ENCODE measurements at places on chromosomes 5 and 9.
A peak's percentile ranks its signal among the peaks of the same experiment; 100 is the strongest.

- no peak for DNase-seq
Measured at GRCh38 chr9:97866848-97867247, 13.8 kb downstream of the FOXE1 start.

GRCh38 chr5:147858565-147858964, 19.9 kb upstream of the SCGB3A2 start:
- DNase-seq = no peak

DNA sequence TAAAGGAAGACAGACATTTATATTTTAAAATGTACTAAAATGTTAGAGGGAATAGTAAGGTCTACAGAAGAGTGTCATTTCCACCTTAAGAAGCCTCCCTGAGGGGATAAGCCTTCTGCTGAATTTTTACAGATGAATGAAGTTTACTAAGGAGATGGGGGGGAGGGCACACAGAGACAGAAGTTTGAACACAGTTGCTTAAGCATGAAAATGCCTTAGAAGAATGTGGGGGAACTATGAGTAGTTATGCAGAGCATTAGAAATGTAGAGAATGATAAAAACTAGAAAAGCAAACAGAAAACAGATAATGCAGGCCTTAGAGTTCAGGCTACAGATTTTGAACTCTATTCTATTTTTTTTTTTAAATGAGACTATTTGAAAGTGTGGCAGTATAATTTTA, 232.2 kb upstream of the VLDLR start:
- no peak for DNase-seq

- DNase-seq = no peak
Measured at GRCh38 chr5:141427783-141428426, 2.4 kb upstream of the PCDHGA12 start.

DNA sequence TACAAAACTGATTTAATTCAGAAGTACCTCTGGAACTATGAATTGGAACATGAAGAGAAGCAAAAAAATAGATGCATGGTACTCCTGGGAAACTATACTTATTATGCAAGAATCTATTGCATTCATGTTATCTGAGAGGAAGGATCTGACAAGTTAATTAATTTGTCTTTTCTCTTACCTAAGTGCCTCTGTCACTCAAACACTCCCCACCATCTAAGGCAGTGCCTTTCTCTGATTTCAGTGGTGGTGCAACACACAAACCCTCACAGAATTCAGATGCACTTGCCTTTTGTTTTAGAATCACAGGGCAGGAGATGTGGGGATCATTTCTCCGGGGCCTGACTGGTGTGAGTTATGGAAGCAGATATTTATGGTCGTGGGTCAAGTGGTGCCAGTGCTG, 52.5 kb upstream of the C9orf72 start:
- DNase-seq = no peak

DNA sequence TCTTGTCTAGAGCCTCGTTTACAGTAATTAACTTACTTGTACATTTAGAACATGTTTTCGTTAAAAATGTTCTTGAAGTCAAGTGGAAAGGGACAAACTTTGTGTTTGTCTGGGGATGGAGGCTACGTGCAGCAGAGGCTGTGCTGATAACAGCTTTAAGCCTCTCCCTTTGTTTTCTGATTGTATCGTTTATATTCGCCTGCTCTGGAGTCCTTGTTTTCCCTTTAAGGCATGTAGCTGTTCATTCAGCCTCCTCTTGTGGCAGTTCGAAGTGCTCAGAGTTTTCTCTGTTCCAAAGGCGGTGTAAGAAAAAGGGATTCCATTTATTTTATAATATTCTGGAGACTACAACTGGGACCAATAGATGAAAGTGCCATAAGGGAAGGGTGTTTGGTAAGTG, 1.9 kb downstream of the SLC36A1 start:
- no peak for DNase-seq

DNA sequence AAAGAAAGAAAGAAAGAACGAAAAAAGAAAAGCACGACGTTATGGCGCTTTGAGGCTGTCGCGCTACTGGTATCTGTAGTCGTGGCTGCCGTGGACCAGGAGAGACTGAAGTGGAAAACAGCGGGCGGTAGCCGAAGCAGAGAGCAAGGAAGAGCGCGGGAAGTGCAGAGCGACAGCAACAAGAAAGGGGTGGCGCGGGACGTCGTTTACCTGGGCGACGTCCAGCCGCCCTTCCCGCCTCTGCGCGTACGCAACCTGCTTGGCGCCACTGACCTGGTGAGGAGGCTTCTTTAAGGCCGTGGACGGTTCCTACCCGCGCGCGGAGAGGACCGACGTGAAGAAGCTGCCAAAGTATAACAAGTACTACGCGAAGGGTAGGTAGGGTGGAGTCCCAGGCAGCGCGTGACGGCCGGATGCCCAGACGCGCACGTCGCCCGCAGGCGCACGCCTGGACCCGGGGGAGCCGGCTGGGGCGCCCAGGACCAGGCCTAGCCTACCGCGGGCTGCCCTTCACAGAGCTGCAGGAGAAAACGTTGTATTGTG, 15.4 kb downstream of the CCL28 start:
- peak; percentile 49 for DNase-seq

GRCh38 chr5:177103523-177104253, 17.0 kb downstream of the FGFR4 start:
- no peak for DNase-seq

DNA sequence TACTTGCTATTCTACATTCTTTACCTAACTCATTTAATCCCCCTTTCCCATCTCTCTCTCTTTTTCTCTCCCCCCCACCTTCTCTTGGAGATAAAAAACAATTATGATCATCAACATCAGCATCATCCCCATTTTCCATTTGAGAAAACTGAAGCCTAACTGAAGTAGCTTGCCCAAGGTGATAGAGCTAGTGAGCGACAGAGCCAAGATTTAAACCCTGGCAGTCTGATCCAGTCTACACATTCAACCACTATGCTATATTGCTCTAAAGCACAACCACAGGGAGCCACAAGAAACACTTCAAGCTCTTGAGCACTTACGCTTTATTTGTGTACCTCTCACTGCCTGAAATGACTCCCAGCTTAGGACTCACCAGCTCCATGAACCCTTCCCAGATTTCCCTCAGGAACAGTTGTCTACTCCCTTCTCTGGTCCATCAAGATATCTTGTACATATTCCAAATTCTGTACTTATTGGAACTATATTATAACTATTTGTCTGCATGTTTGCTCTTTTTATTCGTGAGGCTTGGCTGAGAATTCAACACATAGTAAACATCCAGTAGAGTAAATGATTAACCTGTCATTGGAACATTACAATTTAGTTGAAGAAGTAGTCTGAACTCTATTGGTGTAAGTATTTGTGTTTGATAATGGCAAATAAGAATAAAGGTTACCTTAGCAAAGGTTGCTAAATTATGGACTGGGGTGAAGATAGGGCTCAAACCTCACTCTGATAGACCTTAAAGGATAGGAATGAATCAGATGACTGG, 164.8 kb downstream of the EFNA5 start:
- DNase-seq = no peak

DNA sequence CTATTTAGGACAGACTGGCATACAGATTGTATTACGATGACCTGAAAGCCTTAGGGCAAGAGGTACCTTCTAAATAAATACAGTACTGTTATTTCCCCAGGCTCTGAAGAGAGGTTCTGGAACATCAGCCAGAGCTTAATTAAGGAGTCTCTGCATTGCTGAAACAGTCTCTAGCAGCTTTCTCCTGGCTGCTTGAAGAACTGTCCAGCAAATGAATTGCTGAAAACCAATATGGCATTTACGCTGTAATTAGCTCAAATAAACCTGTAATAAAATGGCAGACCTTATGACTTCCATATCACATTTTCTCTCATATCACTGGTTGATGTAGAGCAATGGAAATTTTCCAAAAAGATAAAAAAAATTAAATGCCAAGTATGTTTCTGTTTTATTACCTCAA, 636.3 kb downstream of the GABRG2 start:
- no peak for DNase-seq

DNA sequence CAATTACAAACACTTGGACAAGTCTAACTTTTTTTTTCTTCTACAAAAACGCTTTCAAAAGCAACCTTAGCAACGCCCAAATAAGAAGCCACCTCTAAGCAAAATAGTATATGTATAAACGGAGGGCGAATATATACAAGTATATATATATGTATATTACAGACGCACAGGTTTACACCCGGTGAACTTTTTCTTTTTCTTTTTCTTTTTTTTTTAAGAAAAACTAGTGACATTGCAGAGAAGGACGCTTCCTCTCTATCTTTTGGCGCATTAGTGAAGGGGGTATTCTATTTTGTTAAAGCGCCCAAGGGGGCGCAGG, 200 bp downstream of the NPR3 start:
- DNase-seq = no peak

- no peak for DNase-seq
Measured at GRCh38 chr5:88680253-88681132, 202.5 kb downstream of the MEF2C start.

DNA sequence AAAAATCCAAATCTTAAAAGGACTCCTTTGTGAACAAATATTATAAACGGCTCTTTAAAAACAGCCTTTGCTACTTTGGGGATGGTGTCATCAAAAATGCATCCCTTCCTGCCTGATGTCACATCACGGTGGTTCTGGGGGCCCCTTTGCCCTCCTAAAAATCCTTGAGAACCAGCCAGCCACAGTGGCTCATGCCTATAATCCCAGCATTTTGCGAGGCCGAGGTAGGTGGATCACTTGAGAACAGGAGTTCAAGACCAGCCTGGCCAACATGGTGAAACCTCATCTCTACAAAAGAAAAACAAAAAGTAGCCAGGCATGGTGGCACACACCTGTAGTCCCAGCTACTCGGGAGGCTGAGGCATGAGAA, 43.9 kb downstream of the FNBP1 start:
- DNase-seq = no peak

GRCh38 chr9:129646252-129646651, 4.3 kb upstream of the ASB6 start:
- no peak for DNase-seq

DNA sequence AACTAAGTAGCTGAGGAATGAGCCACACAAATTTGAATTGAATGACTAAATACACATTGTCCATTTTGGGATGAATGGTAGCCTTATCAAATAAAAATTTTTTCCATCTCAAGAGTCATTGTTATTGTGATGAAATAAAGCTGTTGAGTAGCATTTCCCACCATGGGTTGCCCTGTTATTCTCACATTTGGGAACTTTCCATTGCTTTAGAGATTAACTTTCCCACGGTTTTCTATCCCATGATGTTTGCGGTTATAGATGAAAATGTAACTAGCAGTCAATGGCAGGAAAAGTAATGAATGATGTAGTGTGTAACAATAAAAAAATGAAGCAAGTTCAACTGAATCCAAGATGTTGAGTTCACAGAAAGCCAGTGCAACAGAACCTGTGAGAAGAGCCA, 59.9 kb upstream of the PLPP1 start:
- no peak for DNase-seq

DNA sequence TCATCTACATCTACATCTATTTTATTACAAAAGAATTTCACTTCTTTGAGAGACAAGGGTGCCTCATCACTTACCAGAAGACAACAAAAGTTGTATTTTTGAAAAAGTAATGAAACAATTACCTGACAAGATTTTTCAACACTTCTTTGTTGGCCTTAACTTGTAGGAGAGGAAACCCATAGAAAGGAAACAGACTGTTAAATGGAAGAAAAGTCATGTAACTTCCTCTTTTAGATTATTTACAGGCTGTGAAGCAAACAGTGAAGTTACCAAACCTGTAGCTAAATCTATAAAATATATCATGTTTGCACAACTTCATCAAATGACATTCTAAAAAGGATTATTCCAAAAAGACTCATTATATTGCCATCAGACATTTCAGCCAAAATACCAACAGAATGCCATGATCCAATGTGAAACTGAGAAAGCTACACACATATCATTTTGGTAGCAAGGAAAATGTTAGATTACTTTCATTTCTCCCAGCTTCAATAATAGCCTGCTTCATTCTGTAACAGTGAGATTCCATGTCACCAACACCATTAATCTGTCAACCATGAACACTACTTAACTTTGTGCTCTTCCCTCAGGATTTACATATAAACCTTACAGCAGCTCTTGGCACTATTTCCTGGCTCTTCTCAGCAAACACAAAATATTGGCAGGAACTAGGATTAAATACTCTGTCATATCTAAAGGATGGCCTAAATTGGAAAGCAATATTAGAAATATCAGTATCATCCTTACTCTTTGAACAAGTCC, 122.5 kb downstream of the MCTP1 start:
- DNase-seq = no peak

- DNase-seq = no peak
Measured at GRCh38 chr9:125696106-125696647, 10.8 kb downstream of the MAPKAP1 start.

DNA sequence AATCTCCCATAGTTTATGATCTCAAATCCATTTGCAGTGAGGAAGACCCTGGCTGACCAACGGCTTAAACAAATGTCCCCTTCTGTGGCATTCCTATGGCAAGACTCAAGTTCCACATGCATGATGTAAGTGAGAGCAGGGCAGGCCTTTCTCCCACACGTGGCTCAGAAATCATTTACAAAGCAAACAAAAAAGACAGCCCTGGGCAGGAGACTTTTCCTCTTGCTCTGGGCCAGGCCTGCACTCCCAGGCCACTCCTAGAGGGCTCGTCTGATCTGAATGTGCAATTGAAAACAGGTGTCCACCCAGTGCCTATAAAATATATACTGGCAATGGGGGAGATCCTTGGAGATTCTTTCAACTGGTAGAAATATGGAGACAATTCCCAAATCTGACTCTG, 123.1 kb downstream of the DMRT2 start:
- DNase-seq = no peak

GRCh38 chr9:78187763-78188484, 48.0 kb upstream of the CEP78 start:
- DNase-seq = no peak

DNA sequence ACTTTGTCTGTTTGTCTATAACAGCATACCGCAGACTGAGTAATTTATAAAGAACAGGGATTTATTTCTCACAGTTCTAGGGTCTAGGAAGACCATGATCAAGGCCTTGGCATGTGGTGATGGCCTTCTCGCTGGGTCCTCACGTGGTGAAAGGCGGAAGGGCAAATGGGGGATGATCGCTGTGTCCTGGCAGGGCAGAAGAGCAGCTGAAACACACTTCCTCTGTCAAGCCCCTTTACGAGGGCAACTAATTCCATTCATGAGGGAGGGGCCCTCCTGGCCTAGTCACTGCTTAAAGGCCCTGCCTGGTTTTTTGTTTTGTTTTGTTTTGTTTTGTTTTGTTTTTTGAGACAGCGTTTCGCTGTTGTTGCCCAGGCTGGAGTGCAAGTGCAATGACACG, 41.9 kb upstream of the UBTD2 start:
- DNase-seq = no peak

DNA sequence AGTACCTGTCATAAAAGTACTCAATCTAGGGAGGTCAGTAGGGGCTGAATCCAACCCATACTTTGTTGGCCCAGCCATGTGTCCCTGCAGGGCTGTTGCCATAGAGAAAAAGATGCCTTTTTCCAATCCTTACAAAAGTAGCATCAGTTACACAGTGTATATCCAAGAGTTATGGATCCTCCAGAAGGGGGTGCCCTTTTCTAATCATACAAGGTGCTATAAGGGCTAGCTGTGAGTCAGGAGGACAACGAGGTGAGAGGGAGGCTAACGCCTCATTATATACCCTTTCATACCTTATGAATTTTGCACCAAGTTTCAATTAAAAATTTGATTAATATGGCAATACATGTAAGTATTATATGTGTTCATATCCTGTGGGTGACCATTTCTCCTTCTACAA, 4.8 kb downstream of the KIAA0825 start:
- no peak for DNase-seq
